NCI-H2081 (cell line): ENCODE measurements at places on chromosomes 1 and 21.

DNA sequence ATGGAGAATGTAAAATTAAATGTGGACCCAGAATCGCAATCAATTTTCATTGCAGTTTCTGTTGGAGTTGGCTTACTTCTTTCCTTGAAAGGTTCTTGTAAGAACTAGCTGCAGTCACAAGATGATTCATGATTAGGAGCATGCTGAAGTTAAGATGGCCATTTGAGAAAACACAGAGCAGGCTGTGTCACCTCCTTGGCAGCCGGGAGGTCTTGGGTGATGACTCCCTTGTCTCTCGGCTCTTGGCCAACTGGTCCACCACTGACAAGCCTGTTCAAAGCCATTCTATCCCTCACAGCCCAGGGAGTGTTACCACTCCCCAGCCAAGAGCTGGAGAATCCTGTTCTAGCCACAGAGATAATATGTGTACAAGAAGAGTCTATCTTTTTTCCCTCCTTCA, 40.6 kb downstream of the OPTC start:
- DNase-seq, result no peak

GRCh38 chr1:204791453-204792353, 79.0 kb upstream of the NFASC start:
- peak; percentile 66 for DNase-seq

GRCh38 chr1:212512816-212513559, 80.3 kb downstream of the NENF start:
- no peak for DNase-seq

- no peak for DNase-seq
Measured at GRCh38 chr1:27235827-27236226, 1.4 kb downstream of the WDTC1 start.

- no peak for DNase-seq
Measured at GRCh38 chr1:41856944-41857285, 61.8 kb downstream of the HIVEP3 start.
